Bronchial epithelial cell (primary cell): ENCODE measurements at places on chromosomes 4 and X.
A peak's percentile ranks its signal among the peaks of the same experiment; 100 is the strongest.

- DNase-seq = no peak
These were observed 200.8 kb downstream of the SPATA18 start for GRCh38 chr4:52251864-52252263.

DNA sequence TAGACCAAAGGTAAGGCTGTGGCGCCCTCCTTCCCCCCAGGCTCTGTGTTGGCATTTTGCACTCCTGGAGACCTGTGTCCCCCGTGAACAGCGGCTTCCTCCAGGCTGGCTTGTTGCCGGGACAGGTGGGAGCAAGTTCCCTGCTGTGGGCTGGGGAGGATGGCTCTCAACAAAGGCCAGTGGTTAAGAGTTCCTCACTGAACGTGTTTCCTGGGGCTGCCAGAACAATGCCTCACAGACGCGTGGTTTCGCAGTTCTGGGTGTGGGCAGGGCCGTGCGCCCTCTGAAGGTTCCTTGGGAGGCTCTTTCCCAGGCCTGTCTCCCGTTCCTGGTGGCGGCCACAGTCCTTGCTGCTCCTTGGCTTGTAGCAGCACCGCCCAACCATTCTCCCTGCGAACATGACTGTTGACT, 33.4 kb downstream of the NELFA start:
- DNase-seq = no peak

DNA sequence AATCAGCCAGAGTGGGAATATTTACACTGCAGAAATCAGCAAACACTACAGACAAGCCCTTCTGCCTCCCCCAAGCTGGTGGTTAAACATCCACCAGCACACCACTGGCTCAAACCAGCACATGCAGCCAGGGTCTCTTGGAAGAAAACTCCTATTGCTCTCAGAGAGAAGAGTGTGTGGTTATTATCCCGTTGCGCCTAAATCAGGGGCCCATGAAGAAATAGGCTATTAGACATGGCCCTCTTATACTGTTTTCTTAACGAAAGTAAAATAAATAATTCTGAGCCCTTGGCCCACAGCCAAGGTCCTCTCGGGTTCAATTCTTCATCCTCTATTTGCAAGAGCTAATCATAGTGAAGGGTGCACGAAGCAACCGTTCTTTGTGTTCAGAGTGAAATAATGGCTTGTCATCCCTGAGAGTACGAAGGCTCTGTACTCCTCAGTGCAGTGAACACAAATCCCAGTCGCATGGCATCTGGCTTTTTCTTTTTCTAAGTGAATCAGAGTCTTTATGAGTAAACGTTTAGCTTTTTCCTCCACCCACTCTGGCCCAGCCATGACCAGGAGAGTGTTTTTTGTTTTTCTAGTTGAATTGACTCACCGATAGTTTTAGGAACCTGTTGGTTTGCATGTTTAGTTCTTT, 33.4 kb upstream of the RBM47 start:
- peak; percentile 93 for DNase-seq

DNA sequence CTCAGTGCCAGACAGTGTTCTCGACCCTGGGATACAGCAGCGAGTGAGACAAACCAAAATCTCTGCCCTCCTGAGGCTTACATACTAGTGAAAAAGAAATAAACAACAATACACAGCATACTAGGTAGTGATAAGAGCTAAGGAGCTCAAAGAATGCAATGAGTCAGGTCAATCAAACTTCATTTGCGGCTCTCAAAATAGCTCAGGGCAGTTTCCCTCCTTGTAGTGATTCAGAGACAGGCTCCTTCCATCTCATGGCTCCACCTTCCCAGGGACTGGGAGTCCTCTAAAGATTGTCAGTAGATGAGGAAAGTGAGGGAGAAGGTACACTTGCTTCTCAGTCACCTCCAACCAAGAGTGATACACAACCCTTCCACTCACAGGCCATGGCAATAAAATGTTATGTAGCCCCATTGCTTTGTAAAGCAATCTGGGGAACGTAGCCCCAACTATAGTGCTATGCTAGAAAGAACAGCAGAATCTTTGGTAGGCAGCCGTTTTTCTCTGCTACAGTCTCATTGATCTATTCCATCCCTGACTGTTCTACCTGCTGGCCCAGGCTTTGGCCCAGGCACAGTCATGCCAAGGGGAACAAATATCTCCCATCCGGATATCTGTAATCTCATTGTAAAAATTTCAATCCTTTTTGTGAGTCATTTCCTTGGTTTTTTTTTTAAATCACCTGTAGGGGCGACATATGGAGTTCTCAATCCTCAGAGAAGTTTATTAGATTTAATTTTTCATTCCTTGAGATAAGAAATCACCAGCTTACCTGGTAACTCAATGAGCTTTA, 183.1 kb upstream of the S100G start:
- DNase-seq = peak; percentile 84
